ENCODE measurements at places on chromosomes 2 and 18.
A peak's percentile ranks its signal among the peaks of the same experiment; 100 is the strongest.

- no peak for DNase-seq
These were observed 81.6 kb downstream of the AGAP1 start for GRCh38 chr2:235575431-235575830.

GRCh38 chr2:197877038-197877437 is 72.6 kb downstream of the PLCL1 start:
- DNase-seq: no peak

DNA sequence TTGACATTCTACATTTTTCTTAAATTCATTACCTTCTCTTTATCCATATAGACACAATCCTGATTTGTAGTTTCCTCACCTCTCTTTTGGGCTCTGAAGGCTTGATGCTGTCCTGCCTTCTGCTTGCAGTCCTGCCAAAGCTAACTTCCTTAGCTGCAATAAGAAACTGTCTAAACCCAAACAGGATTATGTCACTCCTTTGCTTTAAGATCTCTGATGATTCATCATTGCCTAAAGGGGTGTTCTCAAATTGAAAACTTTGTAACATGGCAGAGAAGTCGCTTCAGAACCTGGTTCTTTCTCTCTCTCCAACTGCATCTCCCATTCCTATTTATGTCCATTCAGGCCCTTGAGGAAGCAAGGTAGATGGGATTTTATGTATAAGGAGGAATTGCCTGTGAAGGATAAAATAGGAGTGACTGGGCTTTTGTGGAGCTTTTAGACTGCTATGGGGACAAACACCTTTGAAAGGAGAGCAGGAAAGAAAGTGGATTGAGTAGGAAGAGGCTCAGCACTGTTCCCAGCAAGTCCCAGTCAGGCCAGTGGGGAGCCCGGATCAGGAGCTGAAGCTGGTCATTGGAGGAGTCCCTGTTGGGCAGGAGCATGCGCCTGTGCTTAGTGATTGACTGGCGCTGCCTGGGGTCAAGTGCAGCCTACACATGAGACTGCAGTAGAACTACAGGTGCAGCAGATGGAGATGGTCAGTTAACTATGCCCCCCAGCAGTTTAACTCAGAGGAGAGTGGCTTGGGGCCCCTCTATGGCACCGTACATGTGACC is 390.6 kb downstream of the CTNNA2 start:
- no peak for DNase-seq

DNA sequence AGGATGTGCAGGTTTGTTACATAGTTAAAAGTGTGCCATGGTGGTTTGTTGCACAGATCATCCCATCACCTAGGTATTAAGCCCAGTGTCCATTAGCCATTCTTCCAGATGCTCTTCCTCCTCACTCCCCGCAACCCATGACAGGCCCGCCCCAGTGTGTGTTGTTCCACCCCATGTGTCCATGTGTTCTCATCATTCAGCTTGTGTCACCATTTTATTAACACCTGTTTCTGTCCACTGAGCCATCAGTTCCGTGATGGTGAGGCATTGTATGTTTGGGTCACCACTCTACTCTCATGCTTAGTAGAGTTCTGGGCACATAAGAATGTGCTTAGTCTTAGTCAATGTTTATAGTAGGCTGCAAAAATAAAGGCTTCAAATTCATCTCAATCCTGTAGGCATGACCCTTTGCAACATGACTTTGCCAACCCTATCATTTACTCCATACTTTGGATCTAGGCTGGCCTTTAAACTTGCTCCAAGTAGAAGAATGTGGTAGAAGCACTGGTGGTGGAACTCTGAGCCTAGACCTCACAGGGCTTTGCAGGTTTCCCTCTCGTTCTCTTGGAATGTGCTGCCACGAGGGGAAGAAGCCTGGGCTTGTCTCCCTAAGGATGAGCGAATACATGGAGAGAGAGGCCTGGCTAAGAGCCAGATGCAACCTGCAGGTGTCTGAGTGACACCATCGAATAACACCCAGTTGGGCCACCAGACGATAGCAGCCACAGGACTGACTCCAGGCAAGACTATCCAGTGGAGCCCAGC is 161.5 kb downstream of the NAPG start:
- no peak for DNase-seq

GRCh38 chr18:67200665-67201064 is 315.9 kb downstream of the DSEL start:
- DNase-seq: no peak

DNA sequence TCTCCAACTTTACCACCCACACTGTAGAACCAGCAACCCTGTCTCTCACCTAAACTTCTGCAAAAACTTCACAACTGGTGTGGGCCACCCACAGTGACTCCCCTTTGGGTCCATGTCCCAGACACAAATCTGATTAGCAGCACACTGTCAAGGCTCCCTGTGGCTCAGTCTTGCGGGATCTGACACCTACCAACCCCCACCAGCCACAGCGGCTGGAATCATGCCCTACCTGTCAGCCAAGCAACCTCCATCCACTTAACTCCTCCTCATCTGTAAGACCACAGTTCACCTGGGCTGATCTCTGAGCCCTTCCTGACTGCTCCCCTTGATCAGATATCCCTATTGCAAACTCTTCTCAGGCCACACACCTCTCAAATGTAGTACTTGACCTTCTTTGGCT is 14.6 kb downstream of the TCF4 start:
- no peak for DNase-seq

DNA sequence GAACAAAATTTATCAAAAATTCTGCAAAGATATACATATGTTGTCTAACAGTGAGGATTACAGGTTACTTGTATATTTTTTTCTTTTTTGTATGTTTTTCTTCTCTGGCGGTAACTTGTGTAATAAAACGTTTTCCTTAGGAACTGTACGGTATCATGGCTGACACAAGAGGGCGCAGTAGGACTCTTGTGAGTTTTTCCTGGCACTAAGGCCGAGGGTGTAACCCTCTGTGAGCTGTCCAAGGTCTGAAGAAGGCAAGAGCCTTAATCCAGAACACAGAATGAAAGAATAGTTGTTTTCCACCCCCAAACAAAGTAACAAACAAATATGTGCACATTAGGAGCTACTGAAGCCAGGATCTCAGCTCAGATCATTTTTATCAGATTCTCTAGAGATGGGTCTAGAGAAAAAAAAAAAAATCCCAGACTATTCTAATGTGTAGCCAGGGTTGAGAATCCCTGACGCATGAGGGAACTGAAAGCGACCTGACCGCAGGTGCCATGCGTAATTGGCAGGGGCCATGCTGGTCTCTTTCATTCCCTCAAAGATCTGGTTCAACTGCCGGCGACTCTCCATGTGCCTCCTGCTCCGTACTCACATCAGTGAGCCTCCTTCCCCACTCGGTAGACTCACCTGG is 27.0 kb downstream of the TMEM200C start:
- no peak for DNase-seq

DNA sequence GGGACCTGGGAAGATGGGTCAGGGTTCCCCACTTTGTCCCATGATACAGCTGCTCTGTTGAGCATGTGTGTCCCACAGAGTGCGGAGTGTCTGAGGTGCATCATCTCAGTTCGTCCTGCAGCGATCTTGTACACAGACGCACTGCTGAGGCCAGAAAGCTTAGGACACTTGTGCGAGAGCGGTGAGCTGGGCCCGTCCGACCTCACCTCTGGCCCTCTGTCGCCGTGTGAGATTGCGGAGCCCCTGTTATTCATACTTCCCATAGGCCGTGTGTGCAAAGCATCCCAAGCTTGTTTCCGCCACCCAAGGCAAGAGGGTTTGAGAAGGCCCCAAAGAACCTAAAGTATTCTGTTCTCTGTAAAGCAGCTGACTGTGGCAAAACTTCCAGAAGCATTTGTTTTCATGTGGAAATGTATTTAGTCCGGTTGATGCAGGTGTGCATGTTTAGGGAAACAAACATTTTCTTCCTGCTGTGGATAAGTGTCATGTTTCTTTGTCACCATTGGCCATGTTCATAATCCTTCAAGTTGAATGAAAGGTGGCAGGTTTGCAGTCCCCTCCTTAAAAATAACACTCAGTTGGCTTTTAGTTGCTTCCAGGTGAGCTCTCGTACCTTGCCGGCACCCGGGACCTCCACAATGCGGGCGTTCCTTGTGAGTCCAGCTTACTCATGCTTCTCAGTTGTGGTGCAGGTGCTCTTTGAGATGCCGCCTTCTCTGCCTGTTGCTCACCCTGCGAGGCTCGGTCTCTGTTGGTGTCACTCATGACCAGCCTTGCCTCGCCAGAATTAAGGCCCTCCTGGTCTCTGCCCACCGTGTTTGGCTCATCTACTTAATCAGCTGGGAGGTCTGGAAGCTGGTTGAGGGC is 5.3 kb downstream of the AGAP1 start:
- DNase-seq: no peak

- DNase-seq: no peak
These were observed 598 bp upstream of the SNRNP200 start for GRCh38 chr2:96305979-96306308.

- DNase-seq: no peak
These were observed 205.2 kb downstream of the AGPS start for GRCh38 chr2:177597759-177598158.

DNA sequence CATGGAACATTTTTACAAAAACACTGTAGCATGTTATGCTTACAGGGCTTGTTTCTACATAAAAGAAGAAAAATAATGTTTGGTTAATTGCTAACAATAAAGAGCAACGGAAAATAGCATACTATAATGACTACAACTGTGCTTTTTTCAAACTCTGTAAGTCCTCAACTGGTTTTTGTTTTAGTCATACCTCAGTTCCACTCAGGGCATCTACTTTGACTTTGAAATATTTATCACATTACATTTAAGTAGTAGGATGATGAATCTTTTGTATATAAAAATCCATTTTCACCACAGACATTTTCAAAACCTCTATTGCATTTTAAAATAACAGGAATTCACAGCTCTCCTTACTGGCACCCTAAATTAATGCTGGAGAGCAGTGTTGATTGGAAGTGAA is 8.3 kb downstream of the SATB2 start:
- no peak for DNase-seq

GRCh38 chr2:118748245-118748885 is 99.1 kb downstream of the EN1 start:
- no peak for DNase-seq

GRCh38 chr2:28624793-28625701 is 126.6 kb upstream of the PPP1CB start:
- peak; percentile 70 for DNase-seq

- no peak for DNase-seq
These were observed 104.2 kb downstream of the TGIF1 start for GRCh38 chr18:3554091-3554601.

GRCh38 chr2:102253753-102254150 is 57.6 kb upstream of the IL1RL1 start:
- no peak for DNase-seq

GRCh38 chr2:219538504-219538951 is 5.1 kb downstream of the CHPF start:
- DNase-seq: no peak

- DNase-seq: no peak
These were observed 48.1 kb upstream of the RAPH1 start for GRCh38 chr2:203583084-203583695.

DNA sequence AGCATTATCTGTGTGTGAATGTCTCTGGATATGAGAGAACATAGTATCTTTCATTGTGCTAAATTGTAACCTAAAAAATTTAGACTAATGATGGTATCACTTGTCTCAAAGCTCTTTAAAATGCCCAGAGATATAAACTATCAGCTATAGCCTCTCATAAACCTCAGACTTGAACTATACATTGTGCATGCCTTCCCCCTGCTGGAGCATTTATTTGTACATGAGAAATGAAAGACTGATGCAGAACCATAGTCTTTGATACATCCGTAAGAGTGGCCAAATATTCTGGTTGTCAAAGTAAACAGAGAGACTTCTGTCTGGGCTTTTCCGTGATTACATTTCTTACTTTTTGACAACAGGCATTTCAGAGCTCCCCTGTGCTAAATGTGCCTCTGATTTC is 71.9 kb upstream of the CCDC68 start:
- no peak for DNase-seq

DNA sequence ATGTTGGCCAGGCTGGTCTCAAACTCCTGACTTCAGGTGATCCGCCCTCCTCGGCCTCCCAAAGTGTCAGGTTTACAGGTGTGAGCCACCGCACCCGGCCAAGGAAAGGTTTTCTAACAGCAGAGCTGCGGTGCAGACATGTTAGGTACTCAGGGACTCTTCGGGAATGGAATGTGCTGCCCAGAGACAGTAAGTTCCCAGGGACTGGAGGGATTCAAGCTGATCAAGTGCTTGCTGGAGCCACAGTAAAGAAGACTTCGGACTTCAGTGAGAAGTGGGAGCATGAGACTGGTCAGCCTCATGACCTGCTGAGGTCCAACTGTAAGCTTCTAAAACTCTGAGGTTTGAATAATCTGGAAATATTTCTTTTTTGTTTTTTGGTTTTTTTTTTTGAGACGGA is 7.8 kb upstream of the DES start:
- no peak for DNase-seq

DNA sequence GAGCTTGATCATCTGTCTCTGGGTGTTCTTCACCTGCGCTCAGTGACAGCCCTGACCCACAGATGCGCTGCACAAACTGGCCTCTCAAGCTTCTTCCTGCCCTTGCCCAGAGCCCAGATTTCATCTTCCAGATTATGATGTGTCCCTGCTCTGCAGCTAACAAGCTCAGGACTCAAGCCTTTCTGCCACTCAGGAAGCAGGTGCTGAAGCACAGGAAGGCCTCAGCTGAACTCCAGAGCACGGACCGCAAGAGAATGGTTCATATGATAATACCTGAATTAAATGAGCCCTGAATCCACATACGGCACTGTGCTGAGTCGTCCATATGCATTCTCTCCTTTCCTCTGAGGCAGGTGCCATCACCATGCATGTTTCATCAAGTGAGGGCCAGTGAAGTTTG is 3.8 kb downstream of the CD207 start:
- DNase-seq: no peak

GRCh38 chr2:143469323-143469722 is 340.1 kb downstream of the ARHGAP15 start:
- DNase-seq: no peak

DNA sequence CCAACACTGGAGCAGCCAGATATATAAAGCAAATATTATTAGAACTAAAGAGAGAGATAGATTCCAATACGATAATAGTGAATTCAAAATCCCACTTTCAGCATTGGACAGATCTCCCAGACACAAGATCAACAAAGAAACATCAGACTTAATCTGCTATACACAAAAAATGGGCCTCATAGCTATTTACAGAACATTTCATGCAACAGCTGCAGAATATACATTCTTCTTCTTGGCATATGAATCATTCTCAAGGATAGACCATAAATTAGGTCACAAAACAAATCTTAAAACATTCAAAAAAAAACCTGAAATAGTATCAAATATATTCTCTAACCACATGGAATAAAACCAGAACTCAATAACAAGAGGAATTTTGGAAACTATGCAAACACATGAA is 23.8 kb upstream of the BAZ2B start:
- DNase-seq: no peak

DNA sequence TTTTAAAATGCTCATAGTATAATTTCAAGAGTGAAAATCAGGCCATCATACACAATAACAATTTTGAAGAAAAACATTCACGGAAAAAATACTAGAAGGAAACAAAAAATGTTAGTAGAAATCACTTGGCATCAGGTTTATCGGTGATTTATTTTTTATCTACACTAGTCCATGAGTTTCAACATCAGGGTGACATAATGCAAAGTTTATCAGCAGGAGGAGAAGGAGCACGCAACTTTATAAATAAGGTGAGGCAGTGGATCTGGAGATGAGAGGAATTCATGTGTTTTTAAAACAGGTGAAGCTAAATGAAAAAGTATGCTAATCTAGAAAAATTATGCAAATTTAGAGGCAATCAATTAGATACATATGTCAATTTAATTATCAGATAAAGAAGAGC is 54.2 kb downstream of the MGAT4A start:
- no peak for DNase-seq

GRCh38 chr2:2880938-2881337 is 496.7 kb downstream of the EIPR1 start:
- DNase-seq: no peak

- no peak for DNase-seq
These were observed 12.3 kb downstream of the FLACC1 start for GRCh38 chr2:201344663-201345366.
